ENCODE measurements at places on chromosomes 4 and X. TPM values are rescaled to one million over a fixed set of nuclear protein-coding genes. Genes with fewer than 3 reads are reported as not detected.

- peak; percentile 51 for DNase-seq
Observed at GRCh38 chr4:54971474-54971950, 153.9 kb downstream of the KDR start.

The SPACA5B gene
- not detected for total RNA-seq

DNA sequence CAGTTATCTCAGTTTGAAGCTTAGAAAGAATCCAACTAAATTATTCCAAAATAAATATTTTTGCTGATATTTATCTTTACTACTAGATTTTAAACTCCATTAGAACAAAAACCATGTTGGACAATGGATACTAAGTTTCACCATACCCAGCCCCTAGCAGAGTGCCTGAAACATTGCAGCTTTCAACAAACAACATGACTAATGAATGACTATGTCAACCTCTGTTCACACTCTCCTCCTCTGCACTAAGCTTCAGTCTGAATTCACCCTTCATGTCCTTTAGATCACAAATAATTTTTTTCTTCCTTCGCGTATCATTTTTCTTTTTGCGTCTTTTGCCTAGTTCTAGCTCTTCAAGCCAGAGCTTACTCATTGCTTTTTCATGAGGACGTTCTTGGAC lies 315.2 kb downstream of the PCDH10 start:
- DNase-seq: no peak

- no peak for DNase-seq
Observed at GRCh38 chr4:10619855-10620254, 64.7 kb downstream of the CLNK start.

The SPANXN3 gene
- not detected for total RNA-seq

DNA sequence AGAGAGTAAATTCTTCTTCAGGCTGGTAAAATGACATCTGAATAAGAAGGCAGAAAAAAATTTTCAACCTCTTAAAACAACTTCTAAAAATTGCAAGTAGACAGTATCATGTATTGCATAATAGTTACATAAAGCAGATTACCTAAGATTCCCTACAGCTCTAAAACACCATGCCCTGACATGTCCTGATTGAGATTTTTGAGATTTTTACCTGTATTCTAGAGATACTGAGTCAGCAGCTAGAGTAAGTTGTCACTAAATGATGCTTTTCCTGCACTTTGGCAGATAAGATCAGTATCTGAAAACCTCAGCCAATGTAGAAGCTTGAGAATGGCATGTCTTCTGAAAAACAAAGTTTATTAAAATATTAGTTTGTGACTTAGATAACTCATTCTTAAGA lies 713.6 kb downstream of the CCSER1 start:
- DNase-seq: no peak

The PAGE2B gene
- 0.49 TPM for total RNA-seq

The SLC34A2 gene
- 1.1 TPM for total RNA-seq

GRCh38 chr4:8901335-8901734 lies 29.7 kb upstream of the HMX1 start:
- no peak for DNase-seq

- DNase-seq: no peak
Observed at GRCh38 chr4:95528388-95528948, 20.3 kb downstream of the UNC5C start.

DNA sequence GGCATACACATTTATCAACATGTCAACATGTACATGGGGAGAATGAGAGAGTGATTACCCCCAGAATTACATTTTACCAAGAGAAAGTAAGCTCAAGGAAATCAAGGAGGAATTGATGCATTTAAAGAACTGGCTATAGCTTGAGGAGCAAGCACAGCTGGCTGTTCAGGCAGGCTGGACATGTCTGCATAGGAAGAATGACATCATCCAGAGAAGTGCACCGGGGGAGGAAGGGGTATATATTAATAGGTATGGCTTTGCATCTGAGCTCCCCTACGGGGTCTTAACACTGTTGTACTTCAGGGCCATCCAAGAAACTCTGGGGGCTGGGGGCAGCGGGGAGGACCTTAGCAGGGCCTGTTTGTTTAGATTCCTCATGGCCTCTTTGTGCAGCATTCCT lies 222.4 kb upstream of the VCX start:
- DNase-seq: no peak

DNA sequence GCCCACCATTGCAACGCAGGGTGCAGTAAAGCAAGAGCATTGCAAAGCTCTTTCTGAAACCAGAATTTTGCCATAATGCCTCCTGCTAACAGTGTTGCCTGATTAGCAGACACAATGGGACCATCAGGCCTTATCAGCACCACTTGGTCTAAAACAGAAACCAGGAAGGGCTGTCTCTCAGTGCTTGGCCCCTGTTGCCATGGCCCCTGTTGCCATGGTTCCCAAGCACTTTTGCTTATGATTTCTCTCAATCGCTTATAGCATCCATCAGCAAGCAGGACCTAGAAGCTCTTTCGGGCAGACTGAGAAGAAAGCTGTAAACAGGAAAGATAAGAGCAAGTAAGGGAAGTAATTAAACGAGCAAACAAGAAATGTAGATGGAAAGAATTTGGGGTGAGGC lies 36.8 kb downstream of the RTL5 start:
- no peak for DNase-seq

DNA sequence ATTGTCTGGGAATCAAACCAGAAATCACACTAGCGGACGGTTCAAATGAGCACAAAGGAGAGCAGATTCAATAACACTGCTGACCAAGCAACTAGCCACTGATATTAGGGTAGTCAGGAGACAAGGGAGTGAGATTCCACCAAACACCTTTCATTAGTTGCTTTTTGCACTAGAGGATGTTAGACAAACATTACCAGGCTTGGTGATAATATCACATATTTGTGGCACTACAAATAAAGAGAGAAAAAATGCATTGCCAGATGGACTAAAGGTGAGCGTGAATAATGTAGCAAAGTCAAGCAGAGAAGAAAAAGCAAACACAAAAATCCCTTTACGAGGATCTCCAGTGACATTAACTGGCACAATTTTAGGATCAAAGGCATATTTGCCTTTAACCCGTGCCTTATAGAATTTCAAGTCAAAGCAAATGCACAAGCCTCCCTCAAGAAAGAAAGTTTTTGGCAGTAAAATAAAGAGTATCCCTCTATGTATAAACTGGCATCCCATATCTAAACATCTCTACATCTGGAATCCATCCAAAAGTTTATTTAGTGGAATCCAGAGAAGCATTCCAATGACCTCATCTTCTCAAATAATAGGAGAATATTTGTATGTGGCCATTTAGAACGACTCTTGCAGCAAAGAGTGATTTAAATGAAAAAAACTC lies 290.9 kb downstream of the KCTD8 start:
- DNase-seq: no peak

- DNase-seq: no peak
Observed at GRCh38 chrX:134688839-134689238, 30.6 kb upstream of the PLAC1 start.

- peak; percentile 78 for DNase-seq
Observed at GRCh38 chrX:134711135-134711921, 53.1 kb upstream of the PLAC1 start.

DNA sequence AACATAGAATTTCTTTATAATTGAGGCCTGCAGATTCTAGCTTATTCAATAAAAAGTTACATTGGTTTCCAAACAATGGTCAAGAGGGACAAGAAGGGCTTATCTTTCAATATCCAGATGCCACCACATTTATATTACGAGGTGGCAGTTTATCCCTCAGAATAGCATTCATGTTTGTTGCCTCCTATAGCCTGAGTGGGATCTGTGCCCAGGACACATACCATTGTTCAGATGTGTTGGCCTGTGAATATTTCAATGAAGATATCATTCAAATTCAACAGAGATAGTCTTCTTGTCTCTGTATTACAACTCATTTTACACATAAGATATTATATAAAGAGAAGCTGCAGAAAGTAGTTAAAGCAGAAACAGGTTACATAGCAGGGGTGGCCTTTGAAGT lies 20.5 kb downstream of the GLRB start:
- no peak for DNase-seq

The CFI gene
- total RNA-seq: 10.1 TPM

GRCh38 chr4:12965334-12965733 lies 518.8 kb downstream of the RAB28 start:
- no peak for DNase-seq

DNA sequence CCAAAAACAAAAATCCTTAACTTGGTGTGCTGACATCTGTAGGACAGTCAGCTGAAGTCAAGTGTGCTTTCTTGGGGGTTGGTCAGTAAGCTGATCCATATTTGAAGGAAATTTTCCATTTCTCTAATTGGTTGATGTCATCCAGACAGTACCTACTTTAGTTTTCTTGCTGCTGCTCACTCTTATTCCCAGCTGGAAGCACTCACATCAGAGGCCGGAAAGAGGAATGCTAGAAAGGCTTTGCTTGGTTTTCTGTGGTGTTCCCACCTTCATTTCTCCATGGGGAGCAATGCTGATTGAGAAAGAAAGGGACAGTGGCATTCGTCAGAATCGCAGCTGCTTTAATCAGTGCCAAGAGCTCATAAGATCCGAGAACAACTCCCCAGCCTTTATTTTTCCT lies 227.0 kb downstream of the C4orf33 start:
- no peak for DNase-seq

The DUSP21 gene
- total RNA-seq: not detected

The OCRL gene
- 14.8 TPM for total RNA-seq

The CPEB2 gene
- total RNA-seq: 21.5 TPM

GRCh38 chr4:2802618-2803531 lies 10.0 kb downstream of the SH3BP2 start:
- DNase-seq: no peak

DNA sequence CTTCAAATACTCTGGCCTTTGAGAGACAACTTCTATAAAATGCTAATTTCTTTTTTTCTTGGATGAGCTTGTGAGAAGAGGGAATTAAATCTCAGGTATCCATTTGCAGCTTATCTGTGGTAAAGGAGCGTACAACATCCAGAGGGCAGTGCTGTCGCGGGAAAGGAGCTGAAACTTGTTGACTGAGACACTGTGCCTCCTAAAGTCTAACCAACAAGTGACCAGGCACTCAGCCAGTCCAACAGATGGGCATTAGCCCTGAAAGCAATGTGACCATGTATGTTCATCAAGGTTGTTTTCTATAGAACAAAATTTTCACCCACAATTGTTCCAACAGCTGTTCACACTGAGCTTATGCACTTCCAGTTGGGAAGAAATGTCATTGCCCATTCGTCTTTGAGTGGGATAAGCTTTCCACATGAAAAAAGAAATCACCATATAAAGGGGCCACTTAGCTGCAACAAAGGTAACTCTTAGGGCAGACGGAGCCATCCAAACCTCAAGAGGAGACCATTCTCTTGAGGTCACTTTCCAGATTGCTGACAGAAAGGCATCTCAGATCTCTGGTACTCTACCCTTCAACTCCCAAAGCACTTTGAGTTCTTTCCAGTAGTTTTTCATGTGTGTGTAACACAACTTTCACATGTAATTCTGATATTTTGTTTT lies 244.8 kb upstream of the NEIL3 start:
- no peak for DNase-seq

The SSX4 gene
- total RNA-seq: not detected

DNA sequence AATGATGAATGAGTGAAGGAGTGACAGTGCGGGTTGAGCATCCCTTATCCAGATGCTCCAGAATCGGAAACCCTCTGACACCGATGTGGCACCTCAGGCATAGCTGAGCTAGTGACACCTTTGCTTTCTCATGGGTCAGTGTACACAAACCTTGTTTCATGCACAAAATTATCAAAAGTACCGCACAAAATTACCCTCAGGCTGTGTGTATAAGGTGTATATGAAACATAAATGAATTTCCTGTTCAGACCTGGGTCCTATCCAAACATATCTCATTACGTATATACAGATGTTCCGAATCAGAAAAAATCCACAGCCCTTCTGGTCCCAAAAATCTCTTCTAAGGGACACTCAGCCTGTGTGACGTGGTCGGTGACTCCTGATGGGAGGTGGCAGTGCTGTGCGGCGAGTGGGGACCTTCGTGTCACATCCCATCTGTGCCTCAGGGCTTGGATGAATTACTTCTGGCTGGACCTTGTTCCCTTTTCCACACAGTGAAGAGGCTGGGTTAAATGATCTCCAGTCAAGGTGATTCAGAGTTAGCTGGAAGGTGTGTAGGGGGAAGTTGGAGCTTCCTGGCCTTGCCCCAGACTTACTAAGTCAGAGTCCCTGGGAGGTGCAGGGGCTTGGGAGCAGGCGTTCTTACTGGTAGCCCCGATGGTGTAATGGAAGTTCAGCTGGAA lies 18.8 kb downstream of the RGS12 start:
- no peak for DNase-seq

DNA sequence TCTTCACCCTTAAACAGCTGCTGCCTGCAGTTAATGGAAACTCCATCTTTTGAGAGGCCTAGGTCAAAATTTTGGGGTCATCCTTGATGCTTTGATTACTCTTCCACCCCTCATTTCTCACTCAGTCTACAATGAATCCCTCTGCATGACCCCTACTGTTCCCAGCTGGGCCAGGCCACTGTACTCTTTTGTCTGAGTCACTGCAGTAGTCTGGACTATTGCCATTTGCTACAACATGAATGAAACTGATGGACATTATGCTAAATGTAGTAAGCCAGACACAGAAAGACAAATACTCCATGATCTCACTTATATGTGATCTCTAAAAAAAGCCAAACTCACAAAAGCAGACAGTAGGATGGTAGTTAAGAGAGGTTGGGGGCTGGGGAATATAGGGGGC lies 28.3 kb downstream of the STK32B start:
- no peak for DNase-seq

DNA sequence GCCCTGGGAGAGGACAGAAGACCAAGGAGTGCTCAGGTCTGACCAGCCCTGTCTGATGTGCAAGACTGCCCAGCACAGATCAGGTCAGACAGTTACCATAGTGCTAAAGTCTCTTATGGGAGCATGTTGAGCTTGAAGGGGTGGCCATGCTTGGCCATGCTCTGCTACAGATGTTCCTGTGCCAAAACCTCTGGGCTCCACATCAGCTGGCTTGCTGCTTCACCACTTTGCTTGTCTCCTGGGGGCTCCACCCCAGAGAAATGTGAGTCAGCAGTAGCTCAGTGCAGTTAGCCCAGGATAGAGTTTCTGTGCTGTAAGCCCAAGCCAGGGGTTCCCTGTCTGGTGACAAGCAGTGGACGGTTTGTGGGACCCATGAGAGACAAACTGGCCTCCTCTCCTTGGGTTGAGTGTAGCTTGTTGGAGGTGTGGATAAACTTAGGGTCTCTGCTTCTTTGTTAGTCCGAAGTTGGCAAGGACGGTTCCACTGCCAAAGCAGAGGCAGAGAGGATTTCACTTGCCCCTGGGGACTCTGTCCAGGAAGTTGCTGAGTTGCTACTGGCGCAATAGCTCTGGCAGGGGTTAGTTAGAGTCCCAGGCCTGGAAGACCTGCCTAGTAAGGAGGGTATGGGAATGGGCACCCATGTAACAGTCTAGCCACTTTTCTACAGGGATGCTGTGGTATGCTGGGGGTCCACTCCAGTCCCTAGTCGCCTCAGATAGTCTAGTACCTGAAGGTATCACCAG lies 8.7 kb upstream of the TMSB15C start:
- no peak for DNase-seq

DNA sequence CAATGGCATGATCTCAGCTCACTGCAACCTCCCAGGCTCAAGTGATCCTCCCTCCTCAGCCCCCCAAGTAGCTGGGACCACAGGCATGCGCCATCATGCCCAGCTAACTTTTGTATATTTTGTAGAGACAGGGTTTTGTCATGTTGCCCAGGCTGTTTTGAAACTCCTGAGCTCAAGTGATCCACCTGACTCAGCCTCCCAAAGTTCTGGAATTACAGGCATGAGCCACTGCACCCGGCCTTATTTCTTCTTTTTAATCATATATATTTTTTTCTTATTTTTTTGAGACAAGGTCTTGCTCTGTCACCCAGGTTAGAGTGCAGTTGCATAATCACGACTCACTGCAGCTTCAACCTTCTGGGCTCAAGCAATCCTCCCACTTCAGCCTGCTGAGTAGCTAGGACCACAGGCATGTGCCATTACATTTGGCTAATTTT lies 184.0 kb downstream of the TSPAN5 start:
- DNase-seq: no peak

GRCh38 chrX:65994519-65995506 lies 45.1 kb downstream of the VSIG4 start:
- no peak for DNase-seq

Data from skin of body (tissue), 3 donors.